Esophagus squamous epithelium (tissue), 5 donors: ENCODE measurements at places on chromosomes 7 and 10. TPM values are rescaled to one million over a fixed set of nuclear protein-coding genes. Genes with fewer than 3 reads are reported as not detected.

GRCh38 chr7:141074162-141074991 is 513 bp downstream of the TMEM178B start:
- no peak for DNase-seq
- no peaks in the 10 kb centered on the region for H3K36me3 ChIP-seq
- H3K27me3 ChIP-seq: no peaks in the 10 kb centered on the region
- peak overlapping the region; percentile 63 for H3K4me3 ChIP-seq
- H3K4me1 ChIP-seq: peaks cover 24% of the 10 kb centered on the region

GRCh38 chr7:42627626-42628025 is 284.2 kb downstream of the C7orf25 start:
- H3K27me3 ChIP-seq: no peaks in the 10 kb centered on the region
- no peak for DNase-seq
- H3K27ac ChIP-seq: no peak overlapping the region
- H3K36me3 ChIP-seq: no peaks in the 10 kb centered on the region
- no peaks in the 10 kb centered on the region for H3K4me1 ChIP-seq

- H3K36me3 ChIP-seq: no peaks in the 10 kb centered on the region
- no peak overlapping the region for H3K27ac ChIP-seq
- no peak overlapping the region for H3K4me3 ChIP-seq
Measured at GRCh38 chr7:156497776-156498509, 142.6 kb upstream of the RNF32 start.

GRCh38 chr7:14720785-14721184 is 181.8 kb downstream of the DGKB start:
- H3K27ac ChIP-seq: no peak overlapping the region
- H3K27me3 ChIP-seq: no peaks in the 10 kb centered on the region
- H3K4me3 ChIP-seq: no peak overlapping the region
- no peaks in the 10 kb centered on the region for H3K36me3 ChIP-seq

GRCh38 chr10:19904202-19904661 is 88.0 kb downstream of the PLXDC2 start:
- H3K36me3 ChIP-seq: no peaks in the 10 kb centered on the region
- H3K4me1 ChIP-seq: no peaks in the 10 kb centered on the region
- H3K4me3 ChIP-seq: no peak overlapping the region
- H3K27ac ChIP-seq: no peak overlapping the region
- DNase-seq: no peak

GRCh38 chr10:42753126-42753506 is 29.5 kb upstream of the BMS1 start:
- peaks cover 48% of the 10 kb centered on the region for H3K4me1 ChIP-seq
- no peaks in the 10 kb centered on the region for H3K27me3 ChIP-seq
- no peaks in the 10 kb centered on the region for H3K36me3 ChIP-seq
- peak overlapping the region; percentile 60 for H3K27ac ChIP-seq
- DNase-seq: no peak

Gene LIPN
- total RNA-seq: not detected

Gene TMEM270
- not detected for total RNA-seq

Gene FUOM
- total RNA-seq: 8.3 TPM

Gene DIP2C
- 14.9 TPM for total RNA-seq
